COLO829 (cell line): ENCODE measurements at places on chromosomes 12 and 14.
A peak's percentile ranks its signal among the peaks of the same experiment; 100 is the strongest.

DNA sequence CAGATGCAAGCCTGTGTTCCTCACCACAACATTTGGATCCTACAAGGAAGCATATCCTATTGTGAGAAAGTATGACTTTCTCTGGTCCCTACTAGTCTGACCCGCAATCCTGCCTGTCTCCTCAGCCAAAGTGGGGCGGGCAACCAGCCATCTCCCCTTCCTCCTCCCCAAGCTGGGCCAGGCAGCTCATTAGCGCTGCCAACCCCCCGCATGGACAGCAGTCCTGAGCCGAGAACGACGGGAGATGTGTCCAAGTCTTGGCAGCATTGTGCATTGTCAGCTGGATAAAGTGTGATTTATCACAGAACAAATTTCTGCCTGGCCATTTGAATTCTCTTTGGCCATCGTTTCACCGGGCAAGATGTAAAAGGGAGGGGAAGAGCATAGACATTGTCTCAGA, 139.4 kb downstream of the SLC15A4 start:
- DNase-seq, result no peak

DNA sequence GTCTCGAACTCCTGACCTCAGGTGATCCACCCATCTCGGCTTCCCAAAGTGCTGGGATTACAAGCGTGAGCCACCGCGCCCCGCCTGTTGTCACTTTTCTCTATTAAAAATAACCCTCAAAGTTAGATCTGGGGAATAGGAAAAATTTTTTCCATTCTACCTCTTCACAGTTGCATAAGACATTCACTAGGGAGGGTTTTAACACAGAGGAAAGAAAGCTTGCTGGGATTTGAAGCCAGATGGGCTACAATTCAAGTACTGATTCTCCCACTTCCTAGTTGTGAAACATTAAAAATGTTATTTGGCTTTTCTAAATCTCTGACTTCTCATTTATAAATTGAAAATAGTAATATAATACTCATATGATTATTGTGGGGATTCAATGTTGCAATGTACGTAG, 23.3 kb upstream of the SLC15A5 start:
- no peak for DNase-seq

- no peak for DNase-seq
These were observed 4.9 kb downstream of the OTX2 start for GRCh38 chr14:56805201-56805991.

- no peak for DNase-seq
These were observed 37.8 kb downstream of the TC2N start for GRCh38 chr14:91829511-91829910.

DNA sequence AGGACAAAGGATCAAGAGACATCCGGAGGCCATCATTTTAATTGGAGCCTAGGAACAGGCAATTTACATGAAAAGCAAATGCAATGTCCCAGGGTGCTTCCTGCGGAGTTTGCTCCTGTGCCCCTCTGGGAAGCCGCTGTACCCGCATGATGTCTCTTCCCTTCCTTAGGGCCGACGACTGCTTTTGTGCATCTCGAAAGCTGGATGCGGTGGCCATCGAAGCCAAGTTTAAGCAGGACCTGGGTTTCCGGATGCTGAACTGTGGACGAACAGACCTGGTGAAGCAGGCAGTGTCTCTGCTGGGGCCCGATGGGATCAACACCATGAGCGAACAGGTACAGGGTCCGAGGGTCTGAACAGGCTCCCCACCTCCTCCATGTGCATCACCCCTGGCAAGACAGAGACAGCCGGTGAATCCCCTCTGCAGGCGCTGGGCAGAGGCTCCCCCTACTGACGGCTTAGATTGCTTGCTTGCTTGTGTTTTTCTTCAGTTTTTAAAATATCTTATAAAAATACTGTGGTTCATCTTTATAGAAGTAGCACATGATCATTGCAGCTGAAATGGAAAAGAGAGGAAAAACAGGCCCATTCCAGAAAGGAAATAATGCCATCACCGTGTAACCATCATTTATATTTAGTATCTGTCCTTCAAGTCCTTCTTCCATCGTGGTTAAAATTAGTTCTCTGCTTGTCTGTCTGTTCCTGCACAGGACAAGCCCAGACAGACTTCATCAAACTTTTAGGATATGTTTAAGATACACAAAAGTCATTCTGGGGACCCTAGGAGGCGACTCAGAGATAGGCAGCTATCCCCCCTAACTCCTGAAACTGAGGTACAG, 75.4 kb upstream of the PWP1 start:
- peak; percentile 28 for DNase-seq

DNA sequence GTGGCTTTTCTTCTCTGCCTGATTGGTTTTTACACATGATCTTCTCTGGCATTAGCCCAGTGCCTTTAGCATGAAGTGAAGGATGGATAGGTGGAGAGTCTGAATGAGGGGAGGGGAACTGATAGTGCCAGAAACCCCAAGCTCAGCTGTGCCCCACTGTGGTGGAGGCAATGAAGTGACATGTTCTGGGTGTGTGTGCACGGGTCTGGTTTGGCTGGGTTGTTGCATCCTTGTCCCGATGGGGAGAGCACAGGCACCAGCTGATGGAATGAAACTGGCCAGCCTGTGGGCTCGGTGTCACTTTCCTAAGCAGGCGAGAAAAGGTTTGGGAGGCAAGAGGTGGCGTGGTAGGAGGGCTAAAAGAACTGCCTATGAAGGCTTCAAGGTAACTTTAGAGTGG, 65.3 kb downstream of the CACNA1C start:
- no peak for DNase-seq
